ENCODE measurements at places on chromosomes 12 and 14.
A peak's percentile ranks its signal among the peaks of the same experiment; 100 is the strongest.

DNA sequence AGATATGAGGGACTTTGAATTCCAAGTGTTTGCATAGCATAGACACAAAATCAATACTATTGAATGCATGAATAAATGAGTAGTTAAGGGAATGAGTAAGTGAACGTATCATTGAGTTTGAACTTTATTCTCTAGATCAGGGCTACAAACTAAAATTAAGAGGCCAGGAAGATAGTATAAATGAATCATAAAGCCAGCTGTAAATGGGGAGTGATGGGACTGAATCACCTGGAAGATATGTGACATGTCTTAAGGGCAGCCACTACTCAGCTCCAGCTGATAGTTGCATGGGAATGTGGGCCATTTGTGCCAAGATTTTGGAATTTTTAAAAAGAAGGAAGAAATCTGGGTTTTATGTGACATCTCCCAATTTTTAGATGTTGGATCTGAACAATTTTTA is 229.9 kb downstream of the AKAP6 start:
- DNase-seq = no peak

DNA sequence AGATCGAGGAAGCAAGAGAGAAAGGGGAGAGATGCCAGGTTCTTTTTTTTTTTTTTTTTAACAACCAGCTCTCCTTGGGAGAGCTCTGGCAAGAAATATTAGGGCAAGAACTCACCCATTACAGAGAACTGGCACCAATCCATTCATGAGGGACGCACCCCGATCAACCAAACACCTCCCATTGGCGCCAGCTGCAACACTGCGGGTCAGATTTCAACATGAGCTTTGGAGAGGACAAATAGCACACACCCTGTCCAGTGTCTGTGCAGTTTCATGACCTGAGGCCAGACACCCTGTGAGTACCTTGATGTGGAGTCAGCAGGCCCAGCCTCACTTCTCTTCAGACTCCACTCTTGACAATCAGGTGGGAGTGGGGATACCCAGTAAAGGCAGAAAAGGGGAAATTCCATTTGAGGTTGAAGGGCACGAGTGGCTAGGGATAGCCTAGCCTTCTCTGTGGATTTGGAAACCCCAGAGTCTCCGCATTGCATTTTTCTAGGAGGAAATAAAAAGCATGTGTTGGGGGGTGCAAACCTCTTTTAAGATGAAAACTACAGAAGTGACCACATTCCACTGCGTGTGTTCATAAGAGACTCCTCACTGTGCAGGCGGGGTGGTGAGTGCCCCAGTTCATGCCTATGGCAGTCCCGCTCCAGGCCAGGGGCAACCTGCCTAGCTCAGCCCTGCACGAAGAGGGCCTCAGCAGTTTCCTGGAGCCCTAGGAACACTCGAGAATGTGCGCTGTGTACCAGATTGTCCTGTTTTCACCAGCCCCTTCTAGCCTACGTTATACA is 42.4 kb upstream of the GPATCH2L start:
- DNase-seq = no peak

DNA sequence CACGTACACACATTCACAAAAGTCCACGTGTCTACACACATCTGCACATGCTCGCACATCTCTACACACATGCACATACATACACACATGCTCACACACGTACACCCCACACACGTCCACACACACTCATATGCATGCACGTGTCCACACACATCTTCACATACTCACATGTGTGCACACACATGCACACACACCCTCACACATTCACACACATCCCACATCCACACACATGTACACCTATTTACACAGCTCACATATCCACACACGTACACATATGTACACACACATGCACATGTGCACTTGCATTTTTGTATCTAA is 3.6 kb downstream of the ADGRD1 start:
- no peak for DNase-seq

DNA sequence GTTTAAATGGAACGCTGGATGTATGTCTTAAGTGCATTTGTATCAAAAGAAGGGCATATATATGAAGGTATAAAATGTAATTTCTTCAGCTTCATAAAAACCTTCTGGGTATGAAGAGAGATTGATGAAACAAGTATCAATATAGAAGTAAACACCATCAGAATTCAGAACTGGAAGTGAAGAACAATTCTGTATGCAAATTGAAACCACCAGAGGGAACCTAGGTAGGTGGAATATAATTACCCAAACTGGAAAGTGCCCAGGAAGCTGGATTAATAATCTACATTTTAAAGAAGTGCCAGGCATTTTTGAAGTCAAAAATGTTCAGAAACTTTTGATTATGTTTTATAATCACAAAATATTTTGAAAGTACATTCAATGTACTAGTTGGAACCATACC is 336.2 kb upstream of the GARIN6 start:
- no peak for DNase-seq

GRCh38 chr12:30969606-30970395 is 43.3 kb downstream of the TSPAN11 start:
- no peak for DNase-seq

DNA sequence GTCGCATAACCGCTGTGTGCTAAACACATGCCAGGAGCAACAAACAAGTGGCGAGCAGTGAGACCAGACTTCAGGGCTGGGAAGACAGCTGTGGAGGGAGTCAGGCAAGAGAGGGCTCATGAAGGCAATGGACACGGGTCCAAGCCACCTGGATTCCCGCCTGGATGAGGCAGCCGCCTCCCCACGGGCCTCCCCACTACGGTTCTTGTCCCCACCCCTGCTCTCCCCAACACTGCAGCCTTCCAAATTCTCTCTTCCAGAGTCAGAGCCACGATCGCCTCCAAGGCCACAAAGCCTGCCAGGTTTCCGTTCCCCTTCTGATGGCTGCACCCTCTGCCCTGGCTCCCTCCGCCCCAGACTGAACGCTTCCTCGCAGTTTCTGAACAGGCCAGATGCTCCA is 36.1 kb upstream of the PIWIL1 start:
- DNase-seq = no peak

DNA sequence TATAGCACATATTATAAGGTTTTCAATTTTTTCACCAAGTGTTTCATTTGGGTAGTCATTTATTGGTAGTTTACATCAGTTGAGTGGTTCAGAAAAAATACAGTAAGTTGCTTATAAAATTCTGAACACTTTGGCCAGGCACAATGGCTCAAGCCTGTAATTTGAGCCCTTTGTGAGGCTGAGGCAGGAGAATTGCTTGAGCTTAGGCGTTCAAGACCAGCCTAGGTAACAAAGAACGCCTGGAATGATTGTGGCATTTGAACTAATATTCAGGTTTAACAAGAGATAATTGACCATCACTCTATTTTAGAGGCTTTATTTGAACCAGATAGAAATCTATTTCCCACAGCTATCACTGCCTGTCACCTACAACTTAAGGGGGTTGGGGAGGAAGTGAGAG is 22.7 kb downstream of the HIF1A start:
- DNase-seq = no peak

GRCh38 chr14:71883094-71883493 is 49.1 kb upstream of the RGS6 start:
- no peak for DNase-seq

DNA sequence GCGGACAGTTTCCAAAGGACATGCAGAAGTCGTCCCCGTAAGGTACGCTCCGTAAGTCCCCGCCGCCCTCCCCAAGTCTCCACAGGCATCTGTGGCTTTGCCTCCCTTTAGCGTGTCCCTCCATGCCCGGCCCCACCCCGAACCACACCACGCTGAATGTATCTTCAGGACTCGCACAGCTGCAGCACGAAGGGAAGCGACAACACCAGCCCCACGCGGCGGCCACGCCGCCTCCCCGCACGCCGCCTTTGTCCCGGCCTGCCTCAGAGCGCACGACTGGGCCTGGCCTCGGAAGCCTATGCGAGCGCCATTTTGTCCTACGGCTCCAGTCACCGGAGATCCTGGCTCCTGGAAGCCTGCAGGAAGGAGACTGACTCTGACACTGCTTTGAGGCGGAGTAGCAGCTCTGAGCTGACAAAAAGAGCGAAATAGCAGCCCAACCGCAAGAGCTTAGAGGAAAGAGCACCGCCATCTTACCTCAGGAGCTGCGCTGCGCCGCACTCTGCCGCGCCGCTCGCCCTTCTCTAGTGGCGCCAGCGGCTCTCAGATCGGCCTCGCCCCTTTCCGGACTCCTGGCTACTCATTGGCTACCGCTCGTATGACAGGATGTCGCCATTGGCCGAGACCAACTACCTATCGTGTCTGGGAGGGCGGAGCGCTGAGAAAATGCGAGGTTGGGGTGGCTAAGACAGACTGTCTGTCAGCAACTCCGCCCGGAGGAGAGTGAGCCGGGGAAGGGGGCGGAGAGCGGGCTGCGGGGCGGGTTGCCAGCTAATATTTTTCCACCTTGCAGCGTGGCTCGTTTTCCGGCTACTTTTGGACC is at the start of gene KANSL2:
KANSL2 (minus strand) TSS at position 529 of the 823 bp plus-strand sequence. CDS start 606 bp downstream, outside the sequence.
- DNase-seq = peak; percentile 99

DNA sequence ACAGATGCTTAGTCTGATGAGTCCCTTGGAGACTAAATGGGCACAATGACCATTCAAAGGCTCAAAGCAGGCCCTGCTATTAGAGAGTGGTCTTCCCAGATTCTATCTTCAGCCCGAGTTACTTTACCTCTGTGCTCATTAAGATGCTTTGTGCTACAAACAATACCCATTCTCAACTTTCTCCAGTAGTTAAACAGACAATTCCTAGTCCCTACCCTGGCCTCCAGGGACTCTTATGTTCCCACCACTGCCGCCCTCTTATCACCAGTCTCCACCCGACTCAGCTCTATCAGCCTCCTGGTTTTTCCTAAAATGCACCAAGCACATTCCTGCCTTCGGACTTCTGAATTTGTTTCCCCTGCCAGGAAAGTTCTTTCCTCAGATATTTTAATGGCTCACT is 25.6 kb upstream of the GPHB5 start:
- no peak for DNase-seq

GRCh38 chr14:47207617-47208016 is 467.8 kb downstream of the MDGA2 start:
- DNase-seq = no peak

- DNase-seq = no peak
Observed at GRCh38 chr12:50617657-50618056, 112.9 kb downstream of the DIP2B start.

DNA sequence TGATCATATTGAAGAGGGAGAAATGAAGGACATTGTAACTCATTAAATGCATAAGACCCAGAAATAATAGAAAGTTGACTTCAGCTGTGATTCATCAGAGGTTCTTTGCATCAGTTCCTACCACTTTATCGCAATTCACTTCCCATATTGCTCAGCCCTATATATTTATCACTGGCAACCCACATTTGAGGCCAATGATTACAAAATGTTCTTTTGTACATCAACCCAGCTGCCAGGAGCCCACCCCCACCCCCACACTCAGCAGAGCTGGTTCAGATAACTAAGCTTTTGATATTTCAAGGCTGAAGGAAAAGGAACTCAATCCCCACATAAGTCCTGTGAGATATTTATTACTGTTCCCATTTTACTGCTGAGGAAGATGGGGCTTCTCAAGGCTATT is 51.2 kb upstream of the TMPO start:
- DNase-seq = no peak

DNA sequence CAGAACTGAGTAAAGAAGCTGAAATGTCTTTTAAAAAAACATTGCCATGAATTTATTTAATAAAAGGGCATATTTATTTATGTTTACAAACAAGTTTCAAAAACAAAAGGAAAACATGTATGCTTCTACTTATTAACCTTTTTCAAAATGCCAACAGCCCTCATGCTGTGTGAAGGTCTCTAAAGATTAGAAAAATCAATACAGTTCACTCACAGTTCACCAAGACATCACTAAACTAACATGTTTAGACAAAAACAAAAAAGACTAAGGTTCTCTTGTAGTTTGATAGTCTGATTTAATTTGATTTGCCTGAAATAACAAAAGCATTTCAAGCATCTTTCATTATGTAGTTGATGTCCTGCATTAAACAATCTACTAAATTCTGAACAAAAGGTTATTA is 63.9 kb upstream of the POC1B start:
- no peak for DNase-seq

- peak; percentile 3 for DNase-seq
Observed at GRCh38 chr14:93155667-93156066, 29.0 kb downstream of the MOAP1 start.

DNA sequence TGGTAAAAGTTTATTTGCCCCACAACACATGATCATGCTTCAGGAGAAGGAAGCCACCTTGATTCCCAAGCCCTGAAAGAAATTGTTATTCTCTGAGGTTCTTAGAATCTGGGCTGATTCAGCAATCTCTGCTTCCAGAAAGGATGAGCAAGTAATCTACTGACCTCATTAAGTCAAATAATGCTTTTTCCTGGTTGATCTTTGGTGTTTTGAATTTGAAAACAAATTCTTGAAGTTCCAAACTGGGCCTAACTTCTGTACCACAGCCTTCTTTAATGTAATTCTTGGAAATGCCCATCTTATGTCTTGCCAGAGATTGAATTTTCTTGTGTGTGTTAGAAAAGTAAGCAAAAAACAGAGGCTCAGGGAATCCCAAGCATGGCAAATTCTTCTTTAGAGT is 319.2 kb upstream of the DDHD1 start:
- no peak for DNase-seq

- DNase-seq = peak; percentile 79
Observed at GRCh38 chr14:37901978-37902377, 305.7 kb upstream of the SSTR1 start.

GRCh38 chr12:75970310-75970709 is 61.3 kb downstream of the PHLDA1 start:
- no peak for DNase-seq

GRCh38 chr12:28036940-28037339 is 64.4 kb upstream of the PTHLH start:
- DNase-seq = no peak

- peak; percentile 85 for DNase-seq
Observed at GRCh38 chr14:76352639-76353281, 23.2 kb upstream of the ESRRB start.

GRCh38 chr12:58711974-58712373 is 208.3 kb downstream of the LRIG3 start:
- no peak for DNase-seq

DNA sequence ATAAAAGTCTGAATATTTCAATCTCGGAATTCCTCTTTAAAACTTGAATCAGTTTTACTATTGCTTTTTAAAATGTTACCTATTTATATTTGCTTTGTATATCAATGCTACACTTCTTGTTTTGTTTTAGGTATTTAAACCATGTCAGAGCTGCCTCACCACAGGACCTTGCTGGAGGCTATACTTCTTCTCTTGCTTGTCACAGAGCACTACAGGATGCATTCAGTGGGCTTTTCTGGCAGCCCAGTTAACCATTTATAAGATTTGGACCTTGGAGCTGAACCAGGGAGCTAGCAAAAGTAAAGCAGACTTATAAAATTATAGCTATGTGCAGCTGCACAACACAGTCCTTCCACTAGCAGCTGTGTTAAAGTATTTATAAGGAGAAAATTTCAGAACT is 12.8 kb downstream of the TRMT5 start:
- no peak for DNase-seq

DNA sequence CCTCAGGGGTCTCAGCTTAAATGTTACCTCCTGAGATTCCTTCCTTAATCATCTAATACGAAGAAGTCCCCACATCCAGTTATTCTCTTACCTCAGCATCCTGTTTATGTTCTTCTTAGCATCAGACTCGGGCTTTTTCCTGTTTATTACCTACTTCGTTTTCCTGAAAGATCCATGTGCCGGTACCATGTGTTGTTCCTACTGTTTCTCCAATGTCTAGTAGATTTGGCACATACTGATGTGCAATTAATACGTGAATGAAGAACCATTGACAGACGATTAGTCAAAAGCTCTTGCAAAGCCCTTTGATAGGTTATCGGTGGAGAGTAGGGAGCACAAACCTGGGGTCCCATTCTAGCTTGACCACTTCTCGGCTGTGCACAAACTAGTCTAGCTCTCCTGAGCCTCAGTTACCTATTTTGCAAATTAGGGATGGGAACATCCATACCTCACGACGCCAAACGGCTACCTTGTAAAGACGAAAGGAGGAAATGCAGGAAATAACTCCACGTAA is 735 bp upstream of the MAPKAPK5 start:
- no peak for DNase-seq

- peak; percentile 54 for DNase-seq
Observed at GRCh38 chr12:51520576-51521325, 70.3 kb upstream of the SCN8A start.
